G401 (cell line): ENCODE measurements at places on chromosomes 5 and 9. TPM values are rescaled to one million over a fixed set of nuclear protein-coding genes. Genes with fewer than 3 reads are reported as not detected.

PCDHGA4 gene
- total RNA-seq = 0.06 TPM in 1 of 2 replicates, not detected in the other

BAAT gene
- total RNA-seq = not detected in 2 replicates

TTC23L gene
- not detected in 2 replicates for total RNA-seq

FCN2 gene
- total RNA-seq = not detected in 2 replicates

ANKRD34B gene
- 0.17 TPM in 1 of 2 replicates, not detected in the other for total RNA-seq

SYK gene
- total RNA-seq = not detected in 2 replicates

SV2C gene
- 0.43 and 0.85 TPM in 2 replicates for total RNA-seq

GRCh38 chr9:136312436-136312835 is 8.5 kb upstream of the CCDC187 start:
- no peak for DNase-seq

DNA sequence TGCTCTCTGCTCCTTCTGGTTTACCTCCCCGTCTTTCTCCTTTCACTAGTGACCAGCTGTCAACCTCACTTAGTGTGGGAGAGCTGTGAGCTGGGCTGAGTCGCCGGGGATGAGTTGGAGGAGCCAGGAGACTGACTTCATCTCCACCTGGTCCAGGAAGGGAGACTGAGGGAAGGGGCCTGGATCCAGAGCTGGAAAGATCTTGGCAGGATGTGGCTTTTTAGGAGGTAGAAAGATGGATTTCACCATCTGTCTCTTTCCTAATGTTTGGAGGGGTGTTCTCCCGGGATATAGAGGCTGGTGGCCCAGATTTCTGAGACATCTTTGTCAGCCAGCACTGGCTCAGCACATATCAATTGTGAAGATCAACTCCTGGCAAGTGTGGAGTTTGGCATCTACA is 37.1 kb upstream of the TNC start:
- no peak for DNase-seq

DNA sequence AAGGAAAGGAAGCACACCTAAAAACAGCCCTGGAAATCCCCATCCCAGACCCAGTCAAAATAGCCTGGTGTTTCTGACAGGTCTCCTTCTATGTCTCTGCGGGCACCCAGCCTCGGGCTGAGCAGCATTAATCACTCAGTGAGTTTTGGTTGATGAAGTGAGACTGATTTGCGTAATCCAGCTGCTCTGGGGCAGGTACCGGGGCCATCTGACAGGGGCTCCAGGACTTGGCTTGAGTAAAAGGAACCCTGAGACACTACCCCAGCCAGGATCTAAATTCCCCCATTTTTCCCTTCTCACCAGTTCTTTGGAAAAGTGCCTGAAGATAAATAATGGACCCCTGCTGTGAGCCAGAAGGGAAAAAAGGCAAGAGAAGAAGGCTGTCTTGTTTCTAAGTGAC is 596 bp downstream of the SLC28A3 start:
- no peak for DNase-seq

- no peak for DNase-seq
Measured at GRCh38 chr9:117720555-117720954, 16.4 kb downstream of the TLR4 start.

DNA sequence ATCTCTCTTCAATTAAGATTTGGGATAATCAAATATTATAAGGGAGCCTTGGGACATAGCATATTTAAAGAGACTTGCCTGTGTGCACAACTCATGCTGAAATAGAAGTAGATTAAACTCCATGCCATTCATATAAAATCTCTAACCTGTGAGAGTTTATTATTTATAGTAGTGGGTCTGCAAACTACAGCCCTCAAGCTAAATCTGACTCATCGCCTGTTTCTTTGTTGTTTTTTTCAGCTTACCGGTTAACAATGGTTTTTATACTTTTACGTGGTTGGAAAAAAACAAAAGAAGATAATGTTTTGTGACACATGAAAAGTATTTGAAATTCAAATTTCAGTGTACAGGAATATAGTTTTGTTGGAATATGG is 61.9 kb upstream of the GHR start:
- DNase-seq = no peak

- no peak for DNase-seq
Measured at GRCh38 chr9:18788256-18788655, 244.8 kb downstream of the SAXO1 start.
